NCI-H2029 treated with DMSO at 0.1 percent for 48 hours (cell line): ENCODE measurements at places on chromosomes 12 and 14.

DNA sequence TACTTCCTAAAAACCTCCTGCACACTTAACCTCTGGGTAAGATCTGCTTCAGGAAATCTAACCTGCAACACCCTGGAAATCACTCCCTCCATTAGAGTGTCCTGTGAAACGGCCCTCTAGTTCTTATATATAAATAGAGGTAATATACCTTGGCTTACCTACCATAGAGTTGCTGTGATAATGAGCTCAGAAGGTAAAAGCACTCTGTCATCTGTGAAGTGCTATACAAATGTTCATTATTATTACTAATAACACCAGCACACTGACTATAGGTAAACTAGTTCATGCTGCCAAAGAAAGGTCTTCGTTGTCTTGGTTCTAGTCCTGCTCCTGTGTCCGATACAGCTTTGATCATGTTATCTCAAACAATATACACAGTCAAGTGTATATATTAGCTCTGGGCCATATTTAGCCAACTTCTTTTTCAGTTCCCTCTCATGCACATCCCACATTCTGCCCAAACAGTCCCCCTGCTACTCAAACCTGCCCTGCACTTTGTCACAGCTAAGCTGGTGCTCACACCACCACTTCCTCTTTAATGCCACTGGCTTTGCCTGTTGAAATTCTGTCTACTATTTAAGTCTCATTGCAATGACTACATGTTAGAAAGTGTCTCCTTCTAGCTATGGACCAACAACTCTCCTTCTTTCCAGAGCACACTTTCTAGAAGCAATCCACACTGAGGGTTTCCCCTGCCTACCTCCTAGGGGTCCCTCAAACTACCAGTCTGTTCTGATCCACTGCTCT lies 5.1 kb downstream of the E2F7 start:
- DNase-seq = no peak

DNA sequence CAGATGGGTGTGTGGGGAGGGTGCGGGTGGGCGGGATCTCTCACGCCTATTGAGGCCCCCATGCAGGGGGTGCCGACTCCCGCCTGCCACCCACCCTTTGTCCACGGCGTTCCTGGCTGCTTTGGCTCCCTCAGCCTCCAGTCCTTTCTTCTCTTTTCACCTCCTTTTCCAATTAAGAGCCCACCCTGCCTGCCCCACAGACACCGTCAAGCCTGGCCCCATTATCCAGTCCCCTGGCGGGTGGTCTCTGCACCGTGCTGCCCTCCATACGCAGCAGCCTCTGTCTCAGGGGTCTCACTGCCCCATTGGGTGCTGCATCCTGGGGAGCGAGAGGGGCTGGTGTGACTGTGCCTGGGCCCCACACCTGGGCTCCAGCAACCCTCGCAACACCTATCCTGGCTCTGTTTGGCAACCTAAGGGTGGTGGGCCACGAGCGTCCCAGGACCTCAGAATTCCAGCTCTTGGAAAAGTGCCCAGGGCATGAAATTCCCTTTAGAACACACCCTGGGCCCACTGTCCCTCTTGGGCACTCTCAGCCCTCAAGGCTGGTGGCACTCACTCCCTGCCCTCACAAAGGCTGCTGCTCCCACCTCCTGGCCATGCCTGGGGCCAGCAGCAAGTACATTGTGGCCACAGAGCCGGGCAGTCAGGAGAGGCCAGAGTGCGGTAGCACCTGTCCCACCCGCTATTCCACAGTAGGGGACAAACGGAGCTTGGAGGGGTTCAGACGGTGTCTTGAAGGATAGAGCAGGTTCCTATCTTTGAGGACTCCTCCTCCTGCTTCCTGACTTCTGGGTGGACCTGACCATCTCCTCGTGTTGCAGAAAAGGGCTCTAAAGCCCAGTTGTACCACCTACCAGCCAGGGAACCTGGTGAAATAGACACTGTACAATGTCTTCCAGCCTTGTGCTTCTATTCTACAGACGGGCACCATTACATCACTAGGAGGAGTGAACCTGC lies 114.1 kb downstream of the KIF26A start:
- no peak for DNase-seq

DNA sequence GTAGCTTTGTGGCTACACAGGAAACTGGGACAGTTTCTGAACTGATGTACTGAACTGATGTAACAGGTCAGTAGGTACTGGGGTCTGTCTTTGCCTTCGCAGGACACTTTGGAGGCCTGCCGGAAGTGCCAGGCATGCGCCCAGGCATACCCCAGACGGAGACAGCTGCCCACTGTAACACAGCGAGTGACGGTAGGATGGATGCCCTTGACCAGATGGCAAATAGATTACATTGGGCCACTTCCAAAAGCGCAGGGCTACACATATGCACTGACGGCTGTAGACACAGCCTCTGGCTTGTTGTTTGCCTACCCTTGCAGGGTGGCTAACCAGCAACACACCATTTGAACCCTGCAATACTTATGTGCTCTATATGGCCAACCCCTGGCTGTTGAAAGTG lies 94.1 kb upstream of the TMPO start:
- no peak for DNase-seq

DNA sequence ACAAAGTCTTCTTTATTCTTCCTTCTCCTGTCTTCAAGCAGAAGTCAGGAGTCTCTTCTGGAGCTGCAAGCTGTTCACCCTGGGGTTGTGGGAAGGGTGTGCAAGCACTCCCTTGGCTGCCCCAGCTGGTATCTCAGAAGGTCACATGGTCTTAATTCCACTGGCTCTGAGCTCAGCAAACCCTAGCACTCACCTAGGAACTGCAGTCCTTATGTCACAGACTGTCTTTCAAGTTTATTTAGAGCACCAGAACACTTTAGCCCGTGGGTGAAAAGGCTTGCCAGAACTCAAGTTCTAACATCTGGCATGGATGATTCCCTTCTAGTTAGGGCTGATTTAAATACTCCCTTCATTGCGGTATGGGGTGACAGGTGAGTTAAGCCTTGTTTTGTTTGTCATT lies 379.0 kb downstream of the CCER1 start:
- peak; percentile 89 for DNase-seq

DNA sequence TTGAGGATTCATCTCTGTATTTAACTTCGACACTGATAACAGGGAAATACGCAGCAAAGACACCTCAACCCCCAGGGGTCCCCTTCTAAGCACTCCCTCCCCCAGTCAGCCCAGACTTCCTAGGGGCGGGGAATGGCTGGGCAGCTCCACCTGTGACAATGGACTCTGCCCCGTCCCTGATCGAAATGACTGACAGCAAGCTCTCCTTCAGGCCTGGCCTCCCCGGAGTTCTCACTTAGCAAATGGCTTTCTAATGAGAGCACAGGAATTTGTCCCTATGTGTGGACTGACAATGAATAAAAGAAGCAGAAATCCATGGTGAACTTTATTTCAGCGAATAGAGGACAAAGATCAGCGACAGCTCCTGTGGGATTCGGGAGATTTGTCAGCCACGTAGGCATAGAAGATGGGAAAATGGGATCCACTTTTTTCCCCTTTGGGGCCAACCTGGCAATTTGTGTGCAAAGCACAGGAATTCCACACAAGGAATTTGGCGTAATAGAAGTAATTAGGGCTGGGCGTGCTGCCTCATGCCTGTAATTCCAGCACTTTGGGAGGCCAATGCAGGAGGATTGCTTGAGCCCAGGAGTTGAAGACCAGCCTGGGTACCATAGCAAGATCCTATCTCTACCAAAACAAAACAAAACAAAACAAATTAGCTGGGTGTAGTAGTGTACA lies 63.8 kb downstream of the TNFAIP2 start:
- DNase-seq = no peak

DNA sequence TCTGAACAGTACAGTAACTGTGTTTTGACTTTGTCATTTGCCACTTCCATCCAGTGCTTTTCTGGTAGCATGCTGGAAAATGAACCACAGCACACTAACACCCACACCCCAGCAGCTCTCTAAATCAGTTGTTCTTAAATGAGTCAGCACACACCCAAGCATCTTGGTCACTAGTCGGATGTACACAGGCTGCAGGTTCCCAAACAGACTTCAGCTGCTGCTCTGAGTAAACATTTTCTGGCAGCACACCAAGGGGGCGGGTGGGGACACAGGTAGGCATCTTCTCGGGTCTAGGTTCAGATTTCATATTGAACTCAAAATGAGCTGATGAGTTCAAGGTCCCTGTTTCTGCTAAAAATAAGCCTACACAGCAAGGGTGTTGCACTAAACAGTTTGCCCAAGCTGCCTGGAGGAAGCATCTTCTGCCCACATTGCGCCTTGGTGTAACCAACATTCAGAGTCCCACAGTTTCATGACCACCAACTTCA lies 39.8 kb downstream of the IFNG start:
- no peak for DNase-seq

DNA sequence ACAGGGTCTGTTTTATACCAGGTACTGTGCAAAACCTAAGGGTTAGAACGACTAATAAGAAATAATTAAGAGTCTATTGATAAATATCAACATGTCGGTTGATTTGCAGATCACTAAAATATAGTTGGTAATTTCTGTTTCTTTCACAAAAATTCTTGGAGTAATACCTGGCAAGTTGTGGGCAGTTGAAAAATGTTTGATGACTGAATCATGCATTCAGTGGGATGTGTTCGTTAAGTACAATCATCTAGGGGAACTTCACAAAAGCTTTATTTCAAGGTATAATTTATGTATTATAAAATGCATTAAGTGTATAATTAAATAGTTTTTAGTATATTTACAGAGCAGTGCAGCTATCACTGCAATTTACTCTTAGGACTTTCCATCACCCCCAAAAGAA lies 120.0 kb downstream of the KCNA5 start:
- no peak for DNase-seq

GRCh38 chr12:124967016-124967739 lies 21.8 kb downstream of the DHX37 start:
- peak; percentile 25 for DNase-seq

GRCh38 chr12:42097971-42098370 lies 46.7 kb downstream of the GXYLT1 start:
- DNase-seq = no peak

DNA sequence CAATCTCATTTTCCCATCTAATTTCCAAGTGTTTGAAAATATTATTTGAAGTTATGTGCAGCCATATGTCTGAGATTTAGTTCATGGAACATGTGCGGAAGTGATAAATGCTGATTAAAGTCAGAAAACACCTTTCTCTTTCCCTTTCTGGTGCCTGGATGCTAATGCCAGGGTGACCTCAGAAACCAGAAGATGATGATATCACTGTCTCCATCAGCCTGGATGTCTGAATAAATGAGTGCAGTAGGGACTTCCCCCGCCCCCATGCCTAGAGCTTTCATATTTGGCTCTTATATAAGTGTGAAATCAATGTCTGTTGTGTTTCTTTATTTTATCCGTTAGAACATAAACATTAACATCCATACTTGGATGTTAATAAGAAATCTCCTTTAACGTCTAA lies 261.9 kb upstream of the LRIG3 start:
- no peak for DNase-seq

- no peak for DNase-seq
Observed at GRCh38 chr12:12741660-12742059, 24.5 kb downstream of the CDKN1B start.

DNA sequence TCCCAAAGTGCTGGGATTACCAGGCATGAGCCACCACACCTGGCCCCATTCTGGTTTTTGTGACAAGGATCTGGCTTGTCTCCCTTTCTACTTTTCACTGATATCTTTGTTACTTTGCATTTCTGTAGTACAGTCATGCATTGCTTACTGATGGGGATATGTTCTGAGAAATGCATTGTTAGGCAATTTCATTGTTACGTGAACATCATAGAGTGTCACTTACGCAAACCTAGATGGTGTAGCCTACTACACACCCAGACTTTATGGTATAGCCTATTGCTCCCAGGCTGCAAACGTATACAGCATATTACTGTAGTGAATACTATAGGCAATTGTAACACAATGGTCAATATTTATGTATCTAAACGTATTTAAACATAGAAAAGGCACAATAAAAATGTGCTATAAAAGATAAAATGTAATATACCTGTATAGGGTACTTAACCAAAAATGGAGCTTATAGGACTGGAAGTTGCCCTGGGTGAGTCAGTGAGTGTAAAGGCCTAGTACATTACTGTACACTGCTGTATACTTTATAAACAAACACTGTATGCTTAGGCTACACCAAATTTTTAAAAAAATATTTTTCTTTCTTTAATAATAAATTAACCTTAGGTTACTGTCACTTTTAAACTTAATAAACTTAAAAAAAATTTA lies 16.0 kb downstream of the MRPL42 start:
- DNase-seq = no peak

- no peak for DNase-seq
Observed at GRCh38 chr12:56749359-56749758, 2.8 kb downstream of the PRIM1 start.

- peak; percentile 69 for DNase-seq
Observed at GRCh38 chr12:91577586-91578539, 395.2 kb upstream of the DCN start.

GRCh38 chr12:46357438-46358324 lies 14.9 kb downstream of the SLC38A2 start:
- no peak for DNase-seq

- DNase-seq = no peak
Observed at GRCh38 chr12:110677206-110677911, 11.6 kb downstream of the HVCN1 start.

- no peak for DNase-seq
Observed at GRCh38 chr12:9065607-9065856, 50.2 kb downstream of the A2M start.

DNA sequence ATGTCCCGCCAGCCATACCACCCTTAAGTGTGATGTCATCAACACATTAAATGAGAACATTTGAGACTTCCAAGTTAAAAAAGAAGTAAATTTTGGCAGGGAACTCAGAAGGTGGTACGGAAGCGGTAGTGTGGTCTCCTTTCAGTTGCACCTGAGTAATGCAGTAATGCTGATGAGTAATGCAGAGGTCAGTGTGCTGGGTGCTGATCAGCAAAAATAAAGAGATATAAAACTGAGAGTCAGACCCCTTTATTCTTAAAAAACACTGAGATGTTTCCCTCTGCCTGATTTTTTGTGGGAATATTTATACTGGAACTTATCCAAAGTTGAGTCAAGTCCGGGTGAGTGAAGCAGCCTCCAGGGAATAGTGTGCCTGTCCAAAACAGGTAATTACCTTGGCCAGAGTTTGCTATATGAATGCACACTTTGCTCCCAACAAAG lies 370.6 kb upstream of the PRICKLE1 start:
- DNase-seq = no peak

GRCh38 chr12:114711689-114712152 lies 27.7 kb upstream of the TBX3 start:
- DNase-seq = no peak

- no peak for DNase-seq
Observed at GRCh38 chr14:99548871-99549515, 55.0 kb downstream of the CCDC85C start.

GRCh38 chr12:110047297-110047940 lies 903 bp downstream of the C12orf76 start:
- no peak for DNase-seq
